GM23338 (cell line): ENCODE measurements at places on chromosomes 2 and 18.

GRCh38 chr2:31033032-31033431 is 105.2 kb downstream of the GALNT14 start:
- peak; percentile 48 for DNase-seq

- DNase-seq = no peak
Observed at GRCh38 chr2:61492476-61492875, 21.6 kb upstream of the USP34 start.

DNA sequence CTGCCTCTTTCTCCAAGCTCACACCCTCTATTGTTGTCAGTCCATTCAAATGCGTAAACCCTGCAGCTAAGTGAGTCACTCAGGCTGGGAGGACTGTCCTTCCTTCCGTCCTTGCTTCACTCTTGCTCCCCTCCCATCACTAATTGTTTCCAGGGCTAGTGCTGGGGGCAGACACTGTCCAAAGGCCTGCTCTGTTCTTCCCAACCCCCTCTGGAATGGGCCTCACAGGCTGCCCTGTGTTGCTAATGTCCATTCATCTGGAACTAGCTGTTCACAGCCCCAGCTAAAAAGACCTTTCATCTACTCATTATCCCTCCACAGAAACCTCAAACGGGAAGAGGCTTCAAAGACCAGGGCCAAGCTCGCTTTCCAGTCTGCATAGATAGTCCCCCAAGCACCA is 31.9 kb upstream of the NRP2 start:
- peak; percentile 55 for DNase-seq

DNA sequence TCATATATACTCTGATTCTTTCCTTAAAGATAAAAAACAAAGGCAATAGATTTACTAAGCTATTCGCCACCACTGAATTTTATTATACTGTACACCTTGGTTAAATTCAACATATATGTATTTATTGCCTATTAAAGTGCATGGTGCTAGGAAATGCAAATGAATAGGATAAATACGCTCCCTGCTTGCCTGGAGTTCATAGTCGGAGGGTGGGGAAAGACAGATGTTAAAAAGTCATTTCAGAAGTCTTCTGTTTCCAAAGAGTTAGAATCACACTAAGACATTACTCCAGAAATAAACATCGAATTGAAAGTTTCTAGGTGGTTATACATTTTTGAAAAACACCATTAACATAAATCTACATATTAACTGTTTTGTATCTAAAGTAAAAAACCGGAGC is 19.8 kb downstream of the C1D start:
- DNase-seq = no peak

DNA sequence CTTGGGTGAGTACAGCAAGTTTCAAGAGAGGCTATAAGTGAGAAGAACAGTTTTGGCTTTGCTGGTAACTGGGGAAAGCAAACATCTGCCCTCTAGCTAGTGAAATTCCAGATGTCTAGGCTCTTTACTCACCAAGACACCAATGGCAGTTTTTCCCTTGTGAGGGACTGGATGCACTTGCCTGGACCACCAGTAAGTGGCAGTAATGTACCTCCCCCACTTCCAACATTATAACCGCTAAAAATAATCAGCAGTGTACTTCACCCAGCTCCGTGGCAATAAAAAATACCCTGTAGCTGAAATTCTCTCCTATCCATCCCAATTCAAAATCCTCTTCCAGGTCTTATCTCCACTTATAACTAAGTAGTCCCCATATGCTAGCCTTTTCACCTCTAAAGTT is 383.9 kb downstream of the ARHGAP15 start:
- peak; percentile 76 for DNase-seq
